ENCODE measurements at places on chromosomes 7 and 10.

GRCh38 chr10:72314263-72314662 lies 40.5 kb downstream of the DNAJB12 start:
- DNase-seq, result no peak

DNA sequence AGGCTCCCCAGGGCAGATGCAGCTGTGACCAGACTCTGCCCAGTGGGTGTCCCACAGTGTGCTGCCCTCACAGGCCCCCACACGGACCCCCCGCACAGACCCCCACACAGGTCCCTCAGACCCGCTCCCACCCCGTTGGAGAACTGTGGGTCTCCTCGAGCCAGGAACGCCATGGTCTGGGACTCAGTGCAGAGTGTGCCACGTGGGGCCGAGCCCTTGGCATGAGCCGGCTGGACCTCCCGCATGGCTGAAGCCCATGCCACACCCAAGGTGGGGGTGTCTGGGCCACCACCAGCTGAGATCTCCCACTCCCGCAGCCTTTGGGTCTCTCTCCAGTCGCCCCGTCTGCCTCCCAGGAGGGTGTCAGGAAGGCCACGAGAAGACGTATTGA lies 34.3 kb downstream of the JAKMIP3 start:
- no peak for DNase-seq

- DNase-seq, result no peak
Observed at GRCh38 chr7:106844279-106844997, 20.6 kb upstream of the PIK3CG start.

DNA sequence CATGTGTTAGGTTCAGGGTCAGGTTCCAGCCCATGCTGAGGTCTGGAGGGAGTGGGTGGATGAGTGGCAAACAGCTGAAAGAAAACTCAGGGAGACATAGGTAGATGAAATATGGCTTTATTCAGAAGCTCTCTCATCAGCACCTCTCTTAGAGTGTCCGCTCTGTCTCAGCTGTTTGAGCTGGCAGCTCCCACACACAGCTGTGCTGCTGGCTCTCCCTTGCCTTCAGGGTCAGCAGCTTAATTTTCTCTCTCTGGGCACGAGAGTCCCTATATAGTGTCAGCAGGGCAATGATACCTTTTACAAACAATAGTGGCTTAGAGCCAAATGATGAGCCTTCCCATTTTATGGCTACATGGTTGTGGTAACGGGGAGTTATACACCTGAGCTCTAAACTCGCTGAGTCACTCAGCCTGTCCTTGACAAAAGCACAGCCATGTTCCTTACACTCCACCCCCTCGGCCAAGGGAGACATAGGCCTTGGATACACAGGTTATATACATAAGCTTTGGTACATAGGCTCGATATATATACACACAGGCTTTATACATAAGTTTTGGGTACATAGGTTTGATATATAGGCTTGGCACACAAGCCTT lies 10.4 kb downstream of the RNF133 start:
- no peak for DNase-seq

Data from stimulated activated CD4-positive, alpha-beta T cell treated with anti-CD3 and anti-CD28 coated beads, Interleukin-4, amount 100 ng/mL, for 4 hours (primary cell).